Activated CD4-positive, CD25-positive, alpha-beta regulatory T cell (primary cell): ENCODE measurements at places on chromosomes 6 and 20.

DNA sequence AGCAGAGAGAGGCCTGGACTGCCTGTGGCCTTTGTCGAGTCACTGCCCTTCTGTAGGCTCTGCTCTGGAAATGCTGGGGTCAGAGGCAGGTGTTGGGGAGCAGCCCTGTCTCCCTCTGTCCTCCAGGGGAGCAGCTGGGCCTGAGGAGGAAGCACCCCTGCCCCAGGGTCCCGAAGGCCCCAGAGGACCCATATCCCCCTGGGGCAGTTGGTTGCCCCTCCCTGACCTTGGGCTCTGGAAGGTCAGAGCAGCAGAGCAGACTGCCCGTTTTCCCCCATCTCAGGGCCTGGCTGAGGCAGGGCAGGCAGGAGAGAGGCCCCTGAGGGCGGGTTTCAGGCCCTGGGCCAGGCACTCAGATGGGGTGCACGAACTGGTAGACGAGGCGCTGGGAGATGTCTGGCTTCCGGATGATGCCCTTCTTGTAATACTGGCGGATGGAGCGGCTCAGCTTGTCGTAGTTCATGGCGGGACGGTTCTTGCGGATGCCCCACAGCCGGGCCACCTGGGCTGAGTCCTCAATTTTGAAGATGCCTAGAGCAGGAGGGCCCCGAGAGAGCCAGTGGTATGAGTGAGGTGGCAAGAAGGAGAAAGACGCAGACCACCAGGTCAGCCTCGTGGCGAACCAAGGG is 18.1 kb downstream of the SPDEF start:
- no peak for DNase-seq

GRCh38 chr6:28638787-28639430 is 113.2 kb downstream of the GPX5 start:
- DNase-seq, result no peak

DNA sequence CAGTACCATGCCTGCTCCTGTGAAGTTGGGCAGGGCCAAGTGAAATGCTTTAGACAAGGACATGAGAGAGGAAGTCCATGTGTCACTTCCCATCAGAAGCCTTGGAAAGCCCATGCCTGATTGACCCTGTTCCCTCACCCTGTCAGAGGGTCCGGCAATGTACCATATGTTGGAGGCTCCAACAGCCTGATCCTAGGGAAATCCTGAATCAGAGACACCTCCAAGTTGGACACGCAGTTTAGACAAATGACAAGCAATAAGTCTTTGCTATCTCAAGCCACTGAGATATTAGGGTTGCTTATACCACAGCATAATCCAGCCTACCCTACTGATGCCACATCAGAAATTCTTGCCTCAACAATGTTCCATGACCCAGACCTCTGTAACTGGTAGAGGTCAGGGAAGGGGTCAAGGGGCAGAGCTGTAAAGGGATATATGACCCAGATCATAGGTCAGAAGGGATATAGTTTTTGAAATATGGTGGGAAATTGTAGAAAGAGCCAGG is 174.8 kb downstream of the HACE1 start:
- no peak for DNase-seq

GRCh38 chr20:41572010-41572572 is 46.1 kb downstream of the CHD6 start:
- DNase-seq, result no peak

DNA sequence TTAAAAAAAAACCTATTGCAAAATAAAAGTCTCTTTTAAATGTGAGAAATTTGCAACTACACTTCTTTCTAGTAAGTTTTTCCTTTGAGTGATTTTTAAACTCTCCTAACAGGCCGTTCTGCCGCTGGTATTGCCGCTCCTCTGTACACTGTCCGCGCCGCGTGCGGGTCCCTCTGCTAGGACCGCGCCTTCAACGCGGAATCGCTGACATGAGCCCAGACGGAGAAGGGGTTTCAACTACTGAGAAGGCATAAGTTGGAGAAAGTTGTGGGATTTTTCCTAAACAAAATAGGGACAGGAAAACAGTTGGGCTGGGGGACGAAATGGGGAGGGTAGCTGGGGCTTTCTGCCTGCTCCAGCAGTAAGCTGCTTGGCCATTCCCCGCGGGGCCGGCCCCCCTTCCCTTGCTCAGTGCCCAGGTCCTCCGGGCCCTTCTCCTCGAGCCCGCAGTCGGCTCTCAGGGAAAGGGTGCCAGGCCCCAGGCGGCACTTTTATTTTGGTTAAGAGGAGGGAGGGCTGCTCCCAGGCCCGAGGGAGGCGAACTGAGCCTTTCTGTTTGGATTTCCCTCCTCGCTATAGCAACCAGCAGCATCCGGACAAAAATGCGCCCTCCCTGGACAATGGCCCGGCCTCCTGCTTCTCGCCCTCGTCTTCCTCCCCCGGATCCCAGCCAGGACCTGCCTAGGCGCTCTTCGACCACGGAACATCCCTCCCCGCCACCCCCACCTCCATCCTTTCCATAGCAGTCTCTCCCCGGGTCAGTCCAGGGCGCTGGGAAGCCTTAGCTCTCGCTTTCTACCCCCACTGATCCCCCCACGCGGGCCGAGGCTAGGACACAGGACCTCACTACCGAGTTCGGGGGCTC is 6.8 kb upstream of the POU3F2 start:
- no peak for DNase-seq

GRCh38 chr6:11833626-11834592 is 55.3 kb upstream of the ADTRP start:
- DNase-seq, result no peak

DNA sequence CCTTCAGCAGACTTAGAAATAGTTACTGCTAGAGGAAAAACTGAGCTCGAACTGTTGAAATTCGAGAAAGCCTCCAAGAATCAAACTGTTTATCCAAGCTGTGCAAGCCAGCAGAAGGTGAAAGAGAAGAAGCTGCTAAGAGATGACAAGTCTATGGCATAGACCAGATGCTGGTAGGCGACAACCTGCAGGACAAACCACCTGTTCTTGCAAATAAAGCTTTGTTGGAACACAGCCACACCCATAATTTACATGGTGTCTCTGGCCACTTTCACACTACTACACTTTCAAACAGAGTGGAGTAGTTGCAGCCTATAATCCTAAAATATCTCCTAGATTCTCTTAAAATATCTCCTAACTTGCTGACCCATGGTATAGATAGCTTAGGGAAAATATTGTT is 33.3 kb downstream of the TNFRSF21 start:
- no peak for DNase-seq

DNA sequence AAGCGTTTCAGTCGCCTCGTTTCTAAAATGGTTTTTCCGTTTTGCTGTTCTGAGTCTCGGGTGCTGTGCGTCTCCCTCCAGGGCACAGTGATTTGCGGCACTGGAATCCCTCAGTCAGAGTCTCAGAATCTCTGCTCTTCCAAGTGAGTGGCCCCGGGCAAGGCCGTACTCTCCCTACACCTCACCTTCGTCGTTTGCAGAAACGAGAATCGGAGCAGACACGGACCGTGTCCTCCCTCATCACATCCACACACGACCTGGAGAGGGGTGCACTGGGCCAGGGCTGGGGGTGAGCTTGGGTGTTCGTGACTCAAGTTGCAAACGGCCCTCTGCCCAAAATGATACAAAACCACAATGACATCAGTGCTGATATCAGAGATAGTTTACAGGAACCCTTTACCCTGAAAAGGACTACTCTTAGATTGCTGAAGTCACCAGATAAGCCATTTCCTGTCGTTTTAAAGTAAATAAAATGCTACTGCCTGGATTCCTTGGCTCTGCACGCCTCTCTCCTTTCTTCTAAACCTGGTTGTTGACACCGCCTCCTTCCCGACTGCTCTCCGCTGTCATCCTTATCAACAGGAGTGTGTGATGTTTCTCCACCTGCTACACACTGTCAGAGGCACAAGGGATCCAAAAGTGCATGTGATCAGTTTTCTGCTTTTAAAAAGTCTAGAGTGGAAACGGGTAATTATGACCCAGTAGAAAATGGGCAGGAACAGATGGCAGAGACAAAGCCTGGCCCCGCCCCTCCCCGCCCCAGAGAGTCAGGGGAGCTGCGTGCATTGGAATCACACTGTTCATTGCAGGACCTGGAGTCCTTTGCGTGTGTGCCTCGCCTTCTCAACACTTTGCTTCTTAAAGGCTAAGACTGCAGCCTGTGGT is 38.4 kb downstream of the KIF25 start:
- DNase-seq, result no peak

DNA sequence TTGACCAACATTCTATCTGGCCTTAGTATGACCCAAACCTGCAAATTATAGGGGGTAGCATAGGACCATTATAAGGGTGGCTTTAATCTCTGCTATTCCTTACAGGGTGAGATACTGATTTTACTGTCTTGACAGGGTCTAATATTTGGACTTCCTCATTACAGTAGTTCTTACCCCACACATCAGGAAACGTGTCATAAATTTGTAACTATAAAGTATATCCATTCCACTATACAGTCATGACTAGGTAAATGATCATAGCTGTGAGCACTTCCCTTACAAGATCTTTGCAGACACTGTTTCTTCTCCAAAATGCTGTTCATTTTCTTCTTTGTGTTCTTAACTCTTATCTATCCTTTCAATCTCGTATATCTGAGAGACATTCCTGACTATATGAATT is 518.7 kb upstream of the RNF217 start:
- DNase-seq, result no peak
